ENCODE measurements at places on chromosomes 12 and 14. TPM values are rescaled to one million over a fixed set of nuclear protein-coding genes. Genes with fewer than 3 reads are reported as not detected.

GRCh38 chr12:101925935-101926334 is 48.6 kb downstream of the DRAM1 start:
- no peak for DNase-seq

DNA sequence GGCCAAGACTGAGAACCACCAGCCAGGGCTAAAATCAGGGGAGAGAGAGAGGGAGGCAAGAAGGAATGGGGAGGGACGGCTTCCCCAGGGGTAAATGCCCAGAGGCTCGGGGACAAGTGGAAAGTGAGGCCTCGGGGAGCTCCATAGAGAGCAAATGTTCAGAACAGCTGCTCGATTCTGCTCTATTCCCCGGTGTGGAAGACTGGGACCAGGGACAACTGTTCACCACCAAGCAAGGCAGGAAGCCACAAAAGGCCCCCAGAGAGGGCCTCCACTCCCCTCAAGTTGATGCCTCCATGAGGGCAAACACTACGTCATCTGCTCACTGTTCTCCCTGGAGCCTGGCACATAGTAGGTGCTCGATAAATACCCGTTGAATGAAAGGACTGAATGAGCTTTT is 53.5 kb downstream of the IRF2BPL start:
- no peak for DNase-seq

GRCh38 chr12:40647651-40648050 is 44.6 kb upstream of the CNTN1 start:
- no peak for DNase-seq

- DNase-seq = no peak
Observed at GRCh38 chr14:75972801-75973421, 8.9 kb downstream of the TGFB3 start.

DNA sequence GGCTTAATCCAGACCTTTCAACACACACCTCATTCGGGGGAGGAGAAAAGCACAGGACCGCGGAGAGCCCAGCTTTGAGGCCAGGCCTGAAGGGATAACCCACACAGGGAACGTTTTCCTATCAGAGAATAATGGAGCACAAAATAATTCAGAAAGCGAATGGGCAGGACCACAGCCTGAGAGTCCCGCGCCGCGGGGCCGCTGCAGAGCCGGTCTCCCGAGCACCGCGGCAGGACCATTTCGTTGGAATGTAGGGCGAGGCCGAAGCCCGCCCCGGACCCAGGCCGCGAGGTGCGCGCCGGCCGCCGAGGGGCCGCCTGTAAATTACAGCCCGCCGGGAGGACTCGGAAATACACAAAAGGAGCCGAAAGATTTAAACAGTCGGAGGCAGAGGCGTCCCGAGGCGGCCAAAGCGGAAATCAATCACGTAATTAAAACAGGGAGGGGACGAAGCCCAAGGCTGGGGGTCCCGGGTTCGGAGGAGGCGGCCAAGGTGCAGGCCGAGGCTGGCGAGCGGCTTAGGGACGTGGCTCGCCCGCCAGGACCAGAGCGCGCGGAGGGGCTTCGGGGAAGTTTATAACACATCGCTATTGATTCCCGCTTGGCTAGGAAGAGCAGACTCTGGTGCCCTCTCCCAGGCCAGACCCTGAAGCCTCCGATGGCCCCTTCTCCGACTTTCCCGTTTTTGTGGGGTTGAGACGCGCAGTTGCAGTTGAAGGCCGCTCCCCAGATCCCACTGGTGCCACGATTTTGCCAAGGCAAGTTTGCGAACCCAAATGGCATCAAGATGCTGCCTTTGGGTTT is 6.3 kb upstream of the HOXC4 start:
- DNase-seq = no peak

DNA sequence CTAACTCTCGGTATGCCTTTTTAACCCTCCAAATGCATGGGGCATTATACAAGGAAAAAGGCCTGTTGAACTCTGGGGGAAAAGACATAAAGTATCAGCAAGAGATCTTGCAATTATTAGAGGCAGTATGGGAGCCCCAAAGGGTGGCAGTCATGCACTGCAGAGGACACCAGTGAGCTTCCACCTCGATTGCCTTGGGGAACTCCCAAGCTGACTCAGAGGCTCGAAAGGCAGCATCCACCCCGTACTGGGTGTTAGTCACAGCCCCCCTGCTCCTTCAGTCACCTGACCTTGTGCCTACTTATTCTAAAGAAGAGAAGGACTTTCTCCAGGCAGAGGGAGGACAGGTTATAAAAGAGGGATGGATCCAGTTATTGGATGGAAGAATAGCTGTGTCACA is 781.4 kb upstream of the TMEM132C start:
- no peak for DNase-seq

DNA sequence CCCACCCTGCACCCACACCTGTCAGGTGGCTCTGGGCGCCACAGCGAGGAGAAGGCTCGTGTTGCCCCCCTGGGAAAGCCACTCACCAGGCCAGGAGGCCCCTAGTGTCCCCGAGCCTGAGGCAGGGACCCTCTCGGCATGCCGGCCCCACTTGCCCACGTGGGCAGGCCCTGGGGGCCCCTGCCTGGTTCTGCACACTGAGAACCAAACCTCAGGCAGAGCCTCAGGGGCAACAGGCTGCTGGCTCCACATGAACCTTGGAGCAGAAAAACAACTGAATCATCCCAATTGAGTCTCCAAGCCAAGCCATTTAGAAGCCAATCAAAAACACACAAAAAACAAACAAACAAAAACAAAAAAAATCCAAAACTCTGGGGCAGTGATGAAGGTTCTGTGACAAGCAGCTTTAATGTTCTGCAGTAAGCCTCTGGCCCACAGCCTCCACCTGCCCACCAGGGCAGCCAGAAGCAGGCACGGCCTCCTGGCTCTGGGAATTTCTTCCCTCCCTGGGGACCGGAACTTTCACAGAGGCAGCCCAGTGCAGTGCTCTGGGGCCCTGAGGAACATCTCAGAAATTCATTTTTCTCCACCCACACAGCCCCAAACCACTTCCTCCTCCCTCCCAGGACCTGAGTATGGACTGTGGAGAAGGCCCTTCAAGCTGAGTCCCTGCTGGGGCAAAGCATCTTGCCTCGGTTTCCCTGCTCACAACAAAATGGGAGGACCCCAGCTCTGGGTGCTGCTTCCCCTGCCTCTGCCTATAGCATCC is 90.2 kb downstream of the CHGA start:
- no peak for DNase-seq

GRCh38 chr14:38065106-38065762 is 142.5 kb upstream of the SSTR1 start:
- no peak for DNase-seq

GRCh38 chr12:89568484-89568883 is 42.6 kb upstream of the POC1B start:
- DNase-seq = no peak

DNA sequence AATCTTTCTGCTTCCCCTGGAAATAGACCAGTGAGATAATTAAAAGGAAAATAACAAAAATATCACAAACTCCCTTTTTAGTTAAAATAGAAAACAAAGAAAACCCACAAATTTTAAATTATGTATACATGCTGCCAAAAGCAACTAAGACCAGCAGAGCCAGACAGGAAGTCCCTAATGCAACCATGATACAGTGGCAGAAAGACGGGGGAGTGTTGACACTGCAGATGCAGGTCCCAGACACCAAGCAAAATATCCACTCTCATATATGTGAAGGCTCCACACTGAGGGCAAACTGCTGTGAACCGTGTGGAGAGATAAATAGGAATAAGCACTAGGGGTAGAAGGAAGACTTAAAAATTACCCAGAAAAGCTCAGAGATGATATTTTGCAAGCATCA is 401.0 kb downstream of the BTG1 start:
- DNase-seq = no peak

GRCh38 chr14:40417777-40418401 is 985.7 kb upstream of the FBXO33 start:
- DNase-seq = peak; percentile 3

- no peak for DNase-seq
Observed at GRCh38 chr12:121524196-121524916, 56.5 kb downstream of the KDM2B start.

GRCh38 chr12:48165089-48165981 is 8.0 kb upstream of the ASB8 start:
- no peak for DNase-seq

DNA sequence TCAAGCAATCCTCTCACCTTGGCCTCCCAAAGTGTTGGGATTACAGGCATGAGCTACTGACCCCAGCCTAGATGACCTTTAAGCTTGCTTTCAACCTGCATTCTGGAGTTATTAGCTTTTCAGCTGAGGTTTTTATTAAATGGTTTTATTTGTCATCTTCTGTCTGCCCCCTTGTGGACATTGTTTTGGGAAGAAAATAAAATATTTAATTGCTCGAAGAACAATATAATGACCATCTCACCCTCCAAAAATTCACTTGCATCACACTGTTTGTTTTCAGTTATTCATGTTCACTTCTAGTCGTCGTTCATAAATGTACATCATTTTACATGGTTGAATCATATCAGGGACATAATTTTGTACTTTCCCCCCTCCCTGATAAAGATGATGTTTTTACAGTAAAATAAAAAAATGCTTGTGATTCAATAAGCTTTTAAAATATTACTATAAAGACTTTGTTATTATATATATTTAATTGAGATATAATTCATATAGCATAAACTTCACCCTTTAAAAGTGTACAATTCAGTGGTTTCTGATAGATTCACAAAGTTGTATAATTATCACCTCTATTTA is 10.1 kb upstream of the SPATS2 start:
- DNase-seq = no peak

DNA sequence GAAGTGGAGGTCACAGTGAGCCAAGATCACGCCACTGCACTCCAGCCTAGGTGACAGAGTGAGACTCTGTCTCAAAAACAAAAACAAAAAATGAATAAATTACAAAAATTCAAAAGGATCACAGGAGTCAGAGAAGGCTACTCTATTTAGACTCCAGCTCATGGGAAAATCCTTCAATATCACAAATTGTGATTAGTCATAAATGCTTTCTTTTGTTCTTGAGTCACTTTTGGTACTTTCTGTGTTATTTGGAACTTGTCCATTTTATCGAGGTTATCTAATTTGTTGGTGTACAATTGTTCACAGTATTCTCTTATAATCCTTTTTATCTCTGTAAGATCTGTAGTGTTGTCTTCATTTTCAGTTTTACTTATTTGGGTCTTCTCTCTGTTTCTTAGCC is 18.9 kb downstream of the ALDH2 start:
- DNase-seq = no peak

- no peak for DNase-seq
Observed at GRCh38 chr14:93980456-93981201, 4.3 kb upstream of the ASB2 start.

DNA sequence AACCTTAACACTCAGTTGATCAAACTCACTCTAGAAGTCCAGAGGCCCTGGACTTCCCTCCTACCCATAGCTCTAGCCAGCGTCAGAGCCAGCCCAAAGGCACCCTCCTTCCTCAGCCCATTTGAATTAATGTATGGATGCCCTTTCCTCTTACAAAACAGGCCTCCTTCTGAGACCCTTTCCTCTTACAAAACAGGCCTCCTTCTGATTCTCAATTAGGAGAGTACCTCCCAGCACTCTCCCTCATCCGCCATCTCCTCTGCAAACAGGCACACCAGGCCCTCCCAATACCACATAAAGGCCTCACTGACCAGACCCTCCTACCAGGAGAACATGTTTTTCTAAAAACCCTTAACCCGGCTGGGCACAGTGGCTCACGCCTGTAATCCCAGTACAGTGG is 65.7 kb downstream of the MOK start:
- no peak for DNase-seq

DNA sequence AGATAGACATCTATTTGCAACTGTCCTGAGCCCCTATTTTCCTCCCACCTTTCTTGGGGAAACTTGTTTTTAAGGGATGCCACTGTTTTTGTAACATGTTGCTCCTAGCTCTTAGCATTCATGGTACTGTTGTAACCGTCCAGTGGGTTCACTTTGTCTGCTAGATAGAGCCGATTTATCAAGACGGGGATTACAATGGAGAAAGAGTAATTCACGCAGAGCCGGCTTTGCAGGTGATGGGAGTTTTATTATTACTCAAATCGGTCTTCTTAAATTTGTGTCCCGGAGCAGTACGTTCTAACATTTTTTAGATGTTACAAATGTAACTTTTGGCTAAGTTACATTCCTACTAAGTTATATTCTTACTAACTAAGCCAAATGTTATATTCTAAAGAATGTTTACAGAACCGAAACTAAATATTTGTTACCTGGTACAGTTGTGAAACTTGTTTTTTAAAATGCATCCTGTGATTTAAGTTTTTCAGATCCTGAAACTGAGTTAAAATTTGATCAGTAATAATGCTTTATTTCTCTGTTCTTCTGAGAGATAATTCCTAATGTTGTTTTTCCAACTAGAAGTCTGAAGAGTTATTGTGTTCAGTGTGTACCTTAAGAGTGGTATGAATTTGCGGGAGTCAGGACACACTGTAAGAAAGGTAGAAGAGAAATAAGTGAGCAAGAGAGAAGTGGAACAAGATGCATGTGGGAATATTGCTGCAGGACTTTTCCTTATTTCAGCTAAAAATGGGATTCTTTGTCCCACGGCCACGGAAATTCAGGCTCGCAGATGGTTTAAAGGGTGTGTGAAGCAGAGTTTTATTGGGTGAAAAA is 20.6 kb upstream of the CLEC2D start:
- DNase-seq = peak; percentile 4

- DNase-seq = no peak
Observed at GRCh38 chr12:51345681-51346080, 798 bp downstream of the CELA1 start.

GRCh38 chr12:84772281-84772680 is 140.3 kb downstream of the SLC6A15 start:
- no peak for DNase-seq

DNA sequence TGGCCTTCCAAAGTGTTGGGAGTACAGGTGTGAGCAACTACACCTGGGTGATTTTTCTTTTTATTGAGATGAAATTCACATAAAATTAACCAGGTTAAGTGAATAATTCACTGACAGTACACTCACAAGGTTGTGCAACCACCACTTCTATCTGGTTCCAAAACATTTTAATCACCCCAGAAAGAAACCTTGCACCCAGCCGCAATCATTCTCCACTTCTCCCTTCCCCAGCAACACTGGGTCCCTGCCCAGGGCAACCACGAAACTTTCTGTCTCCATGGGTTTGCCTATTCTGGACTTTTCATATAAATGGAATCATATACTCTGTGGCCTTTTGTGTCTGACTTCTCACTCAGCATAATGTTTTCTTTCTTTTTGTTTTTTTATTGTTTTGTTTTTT is 26.3 kb upstream of the MLXIP start:
- no peak for DNase-seq

GRCh38 chr14:46368275-46368674 is 283.3 kb downstream of the RPL10L start:
- no peak for DNase-seq

The CLBA1 gene
- 16.2 TPM for polyA plus RNA-seq

The RNASE1 gene
- 478 TPM for polyA plus RNA-seq

The LBHD2 gene
- not detected for polyA plus RNA-seq

The ANKS1B gene
- 9.3 TPM for polyA plus RNA-seq

The ASB2 gene
- 2.7 TPM for polyA plus RNA-seq

The MGP gene
- 112 TPM for polyA plus RNA-seq

The UNC79 gene
- 0.55 TPM for polyA plus RNA-seq

The PLCZ1 gene
- polyA plus RNA-seq = 1.1 TPM

The FGF23 gene
- not detected for polyA plus RNA-seq

The SLCO1B3 gene
- not detected for polyA plus RNA-seq

Measured in right lung (tissue), 10 donors.